CD4-positive, alpha-beta T cell treated with Interleukin-15 for 4 hours (primary cell): ENCODE measurements at places on chromosomes 6 and 20.
A peak's percentile ranks its signal among the peaks of the same experiment; 100 is the strongest.

DNA sequence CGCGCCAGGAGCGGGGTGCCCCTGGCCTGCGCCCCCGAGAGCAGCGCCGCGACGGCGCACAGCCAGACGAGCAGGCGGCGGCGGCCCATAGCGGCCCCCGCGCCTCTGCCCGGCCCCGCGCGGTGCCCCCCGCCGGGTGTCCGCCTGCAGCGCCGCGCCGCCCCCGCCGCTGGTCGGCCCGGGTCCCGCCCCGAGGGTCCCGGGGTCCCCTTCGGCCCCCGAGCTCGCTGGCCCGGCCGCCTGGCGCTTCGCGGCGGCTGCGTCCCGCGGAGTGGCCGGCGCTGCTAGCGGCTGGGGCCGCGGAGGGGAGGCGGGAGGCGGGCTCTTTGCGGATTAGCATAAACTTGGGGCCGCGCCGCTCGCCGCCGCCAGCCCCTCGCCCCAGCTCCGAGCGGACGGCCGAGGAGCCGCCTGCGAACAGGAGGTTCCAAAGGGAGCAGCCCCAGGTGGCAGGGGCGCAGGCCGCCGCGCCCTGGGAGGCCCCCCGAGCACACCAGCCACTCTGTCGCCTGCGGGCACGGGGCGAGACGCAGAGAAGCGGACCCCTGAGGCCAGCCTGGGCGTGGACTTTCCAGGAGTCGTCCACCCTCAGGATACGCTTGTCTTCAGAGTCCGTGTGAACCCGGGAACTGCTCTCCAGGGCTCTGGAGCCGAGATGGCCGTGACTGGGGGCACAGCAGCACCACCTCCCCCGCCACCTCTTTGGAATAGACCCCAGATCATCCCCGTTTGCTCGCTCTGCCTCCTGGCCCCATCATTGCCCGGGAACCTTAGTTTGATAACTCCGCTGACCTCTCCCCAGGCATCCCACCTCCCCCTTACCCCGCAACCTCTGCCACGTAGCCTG, at the start of gene EMILIN3:
Gene EMILIN3 (minus strand): TSS at position 273 of the 847 bp plus-strand sequence. CDS start 184 bp downstream, at position 89.
- DNase-seq = no peak

DNA sequence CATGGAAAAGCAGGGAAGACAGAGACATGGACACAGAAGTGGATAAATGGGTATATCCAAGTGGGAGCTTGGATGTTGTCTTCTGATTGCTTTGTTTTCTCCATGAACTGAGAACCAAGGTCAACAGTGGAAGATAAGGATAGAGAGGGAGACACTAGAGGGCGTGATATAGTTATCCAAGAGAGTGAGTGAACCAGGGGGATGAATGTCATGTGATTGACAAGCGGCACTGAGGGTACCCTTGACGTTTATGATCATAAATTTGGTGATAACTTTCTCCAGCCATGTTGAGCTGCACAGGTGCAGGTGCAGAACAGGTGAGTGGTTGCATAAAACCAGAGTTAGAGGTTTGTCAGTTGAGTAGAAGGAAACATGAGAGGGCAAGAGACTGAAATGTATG, 20.7 kb downstream of the EBF4 start:
- peak; percentile 56 for DNase-seq

DNA sequence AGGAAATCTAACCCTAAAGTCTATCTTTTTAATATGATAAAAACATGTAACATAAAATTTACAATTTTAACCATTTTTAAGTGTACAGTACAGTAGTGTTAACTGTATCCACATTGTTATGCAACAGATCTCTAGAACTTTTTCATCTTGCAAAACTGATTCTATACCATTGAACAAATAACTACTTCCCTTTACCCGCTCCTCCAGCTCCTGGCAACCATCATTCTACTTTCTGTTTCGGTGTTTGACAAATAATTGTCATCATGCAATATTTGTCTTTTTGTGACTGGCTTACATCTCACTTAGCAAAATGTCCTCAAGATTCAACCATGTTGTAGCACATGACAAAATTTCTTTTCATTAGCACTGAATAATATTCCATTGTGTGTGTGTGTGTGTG, 203.2 kb downstream of the SIM1 start:
- DNase-seq = no peak

- DNase-seq = no peak
These were observed 1.5 kb downstream of the FOXQ1 start for GRCh38 chr6:1313384-1313766.

GRCh38 chr6:56009636-56010035, 134.2 kb upstream of the BMP5 start:
- no peak for DNase-seq

GRCh38 chr6:7628909-7629308, 38.9 kb downstream of the SNRNP48 start:
- DNase-seq = no peak

- DNase-seq = no peak
These were observed 147.7 kb downstream of the SH3BGRL2 start for GRCh38 chr6:79778816-79779215.

- DNase-seq = no peak
These were observed 237.1 kb downstream of the TBC1D7 start for GRCh38 chr6:13091192-13091591.

DNA sequence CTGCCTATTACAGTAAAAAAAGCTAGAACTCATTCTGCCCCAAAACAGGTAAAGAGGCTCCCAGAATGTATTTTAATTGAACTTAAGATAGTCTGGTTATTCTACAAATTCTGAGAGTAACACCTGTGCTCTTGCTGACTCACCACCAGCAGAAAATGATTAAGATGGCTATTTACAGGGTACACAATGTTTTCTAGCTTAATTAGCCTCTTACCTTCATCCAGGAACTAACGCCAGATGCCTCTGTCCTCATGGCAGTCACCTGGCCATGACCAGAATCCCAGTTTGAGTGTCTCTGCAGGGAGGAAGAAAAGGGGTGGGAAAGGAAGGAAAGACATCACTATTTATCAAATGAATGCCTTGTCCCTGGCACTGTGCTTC, 31.3 kb upstream of the PPP1R3G start:
- DNase-seq = no peak

- no peak for DNase-seq
These were observed 622 bp downstream of the MRGBP start for GRCh38 chr20:62796699-62797491.

DNA sequence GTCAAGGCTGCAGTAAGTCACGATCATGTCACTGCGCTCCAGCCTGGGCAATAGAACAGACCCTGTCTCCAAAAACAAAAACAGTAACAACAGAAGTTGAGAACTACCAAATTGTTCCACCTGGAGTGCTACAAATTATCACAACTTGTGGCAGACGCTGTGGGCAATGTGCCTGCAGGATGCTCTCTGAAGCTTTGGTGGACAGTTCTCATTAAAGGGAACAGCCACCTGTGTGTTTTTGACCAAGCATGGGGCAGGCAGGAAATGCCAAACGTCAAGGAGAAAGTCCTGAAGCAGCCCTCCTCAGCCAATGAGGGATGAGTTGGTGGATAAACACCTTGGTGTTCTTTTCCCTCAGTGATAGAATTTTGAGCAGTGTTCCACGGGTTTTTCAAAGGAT, 15.8 kb downstream of the COX4I2 start:
- DNase-seq = no peak
